ENCODE measurements at places on chromosomes 13 and 19.
A peak's percentile ranks its signal among the peaks of the same experiment; 100 is the strongest.

- no peak for DNase-seq
These were observed 69.2 kb downstream of the ZNF100 start for GRCh38 chr19:21698215-21698614.

GRCh38 chr19:3098141-3098514, 4.0 kb downstream of the GNA11 start:
- no peak for DNase-seq

- DNase-seq = no peak
These were observed 95.8 kb upstream of the MYCBP2 start for GRCh38 chr13:77422724-77423123.

- DNase-seq = no peak
These were observed 1540.5 kb downstream of the UQCRFS1 start for GRCh38 chr19:27672309-27673047.

GRCh38 chr13:51600703-51601102, 16.4 kb downstream of the WDFY2 start:
- DNase-seq = no peak

- no peak for DNase-seq
These were observed 77.2 kb downstream of the DACH1 start for GRCh38 chr13:71789693-71790329.

GRCh38 chr19:30371960-30372824, at the start of gene ZNF536:
ZNF536 (plus strand) TSS chr19:30372384; CDS start chr19:30443563, 71,179 bp downstream.
- DNase-seq = no peak

DNA sequence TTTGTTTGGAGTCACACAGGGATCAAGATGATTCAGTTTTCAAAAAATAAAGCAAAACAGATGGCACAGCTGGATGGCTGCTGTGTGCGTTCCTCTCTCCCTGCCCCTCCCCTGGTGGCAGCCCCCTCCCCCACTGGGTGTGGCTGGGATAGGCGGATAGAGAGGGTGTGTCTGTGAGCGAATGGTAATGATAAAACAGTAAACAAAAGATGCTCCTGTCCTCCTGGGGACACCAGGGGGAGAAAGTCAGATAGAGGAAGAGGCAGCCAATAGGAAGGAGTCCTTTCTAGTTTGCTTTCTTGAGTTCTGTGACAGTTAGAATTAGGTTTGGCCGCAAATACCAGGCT, 6.5 kb downstream of the TMEM255B start:
- no peak for DNase-seq

DNA sequence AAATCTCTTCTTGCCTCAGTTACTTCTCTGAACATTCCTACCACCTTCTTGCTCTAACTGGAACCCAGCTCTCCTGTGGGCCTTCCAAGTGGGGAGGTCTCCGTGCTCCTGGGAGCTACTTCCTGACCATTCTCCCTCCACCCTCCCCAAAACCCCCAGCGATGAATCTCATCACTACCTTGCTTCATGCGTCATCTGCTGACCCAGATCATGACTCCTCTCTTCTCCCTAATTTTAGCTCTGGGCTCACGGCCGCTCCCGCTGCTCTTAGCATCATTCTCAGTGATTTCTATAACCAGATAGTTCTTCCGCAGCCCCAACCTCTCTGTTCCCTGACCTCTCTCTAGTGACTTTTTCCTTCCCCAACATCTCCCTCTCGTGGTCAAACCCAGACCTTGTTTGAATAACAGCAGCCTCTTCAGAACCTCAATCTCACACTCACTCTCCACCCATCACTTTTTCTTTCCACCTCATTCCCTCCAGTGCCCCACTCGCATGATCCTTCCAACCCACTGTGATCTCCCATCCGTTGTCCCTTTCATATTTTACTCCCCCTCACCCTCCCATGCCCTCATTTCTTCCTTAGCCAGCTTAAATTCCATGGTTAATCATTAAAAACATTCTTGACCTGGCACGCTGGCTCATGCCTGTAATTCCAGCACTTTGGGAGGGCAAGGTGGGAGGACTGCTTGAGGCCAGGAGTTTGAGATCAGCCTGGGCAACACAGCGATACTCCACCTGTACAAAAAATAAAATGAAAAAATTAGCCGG, 21.8 kb downstream of the MRPS12 start:
- no peak for DNase-seq

- DNase-seq = no peak
These were observed 6.6 kb downstream of the C13orf46 start for GRCh38 chr13:113967206-113967720.

DNA sequence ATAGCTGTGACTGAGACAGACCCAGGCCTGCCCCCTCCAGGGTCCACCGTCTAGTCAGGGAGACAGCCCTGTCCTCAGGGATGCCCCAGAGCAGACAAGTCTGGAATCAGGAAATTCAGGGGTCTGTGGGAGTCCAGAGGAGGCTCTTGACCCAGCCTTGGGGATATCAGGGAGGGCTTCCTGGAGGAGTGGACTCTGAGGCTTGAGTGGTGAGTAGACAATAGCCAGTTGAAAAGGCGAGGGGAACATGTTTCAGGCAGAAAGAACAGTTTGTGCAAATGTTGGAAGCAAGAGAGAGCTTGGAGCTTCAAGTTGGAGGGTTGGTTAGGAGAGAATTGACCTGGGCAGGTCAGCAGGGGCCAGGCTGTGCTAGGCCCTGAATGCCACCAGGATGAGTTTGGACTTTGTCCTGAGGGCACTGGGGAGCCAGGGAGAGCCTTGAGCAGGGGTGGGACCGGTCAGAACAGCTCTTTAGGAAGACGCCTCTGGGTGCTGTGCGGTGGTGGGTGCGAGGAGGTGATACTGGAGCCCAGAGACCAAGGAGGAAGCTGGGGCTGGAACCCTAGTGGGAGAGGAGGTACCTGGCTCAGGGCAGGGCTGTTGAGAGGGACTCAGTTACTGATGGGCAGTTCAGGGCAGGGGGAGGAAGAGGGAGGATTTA, 2.7 kb downstream of the CCDC9 start:
- no peak for DNase-seq

DNA sequence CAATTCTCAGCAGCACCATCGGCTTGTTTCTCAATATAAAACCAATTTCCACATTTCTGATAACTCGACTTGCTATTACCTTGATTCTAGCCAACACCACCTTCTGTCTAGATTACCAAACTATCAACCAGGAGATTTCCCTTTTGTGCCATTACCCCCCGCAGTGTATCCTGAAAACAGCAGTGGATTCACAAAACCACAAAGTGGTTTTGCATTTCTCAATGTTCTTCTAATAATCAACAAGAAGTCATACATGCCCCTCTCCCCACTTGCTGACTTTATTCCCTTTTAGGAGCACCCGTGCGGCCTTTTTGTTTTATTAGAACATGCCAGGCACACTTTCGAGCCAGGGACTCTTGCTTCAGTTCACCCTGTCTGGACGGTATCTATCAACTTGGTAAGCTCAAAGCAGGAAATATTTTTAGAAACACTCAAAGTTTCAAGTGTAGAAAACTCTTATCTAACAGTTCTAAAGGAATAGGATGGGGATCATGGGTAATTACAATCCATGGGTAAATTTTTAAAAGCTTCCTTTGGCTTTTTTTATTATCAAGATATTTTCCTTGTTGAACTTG, 967.4 kb downstream of the EFNB2 start:
- DNase-seq = no peak

DNA sequence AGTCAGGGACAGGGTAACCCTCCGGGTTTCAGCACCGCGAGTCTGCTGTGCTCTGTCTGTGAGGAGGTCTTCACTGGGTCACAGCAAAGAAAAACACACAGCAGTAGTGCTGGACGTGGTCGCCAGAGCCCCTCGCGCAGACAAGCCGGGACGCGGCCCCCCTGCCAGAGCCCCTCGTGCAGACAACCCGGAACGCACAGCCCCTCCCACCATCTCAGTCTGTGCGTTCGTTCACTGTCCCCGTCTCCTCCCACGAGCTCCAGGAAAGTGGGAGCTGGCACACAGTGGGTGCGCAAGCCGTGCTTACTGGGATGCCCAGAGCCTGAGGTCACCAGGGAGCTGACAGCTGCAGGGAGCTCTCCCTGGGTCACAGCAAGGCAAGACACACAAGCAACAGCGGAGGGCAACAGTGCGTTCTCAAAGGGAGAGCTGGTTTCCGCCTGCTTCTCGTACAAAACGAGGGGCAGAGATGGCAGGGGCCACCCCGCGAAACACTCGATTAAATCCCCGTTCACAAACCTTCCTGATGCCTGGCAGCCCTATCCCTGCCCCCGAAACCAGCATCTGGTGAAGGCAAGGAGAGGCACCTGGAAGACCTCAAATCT, 3.2 kb upstream of the PLPP2 start:
- no peak for DNase-seq

DNA sequence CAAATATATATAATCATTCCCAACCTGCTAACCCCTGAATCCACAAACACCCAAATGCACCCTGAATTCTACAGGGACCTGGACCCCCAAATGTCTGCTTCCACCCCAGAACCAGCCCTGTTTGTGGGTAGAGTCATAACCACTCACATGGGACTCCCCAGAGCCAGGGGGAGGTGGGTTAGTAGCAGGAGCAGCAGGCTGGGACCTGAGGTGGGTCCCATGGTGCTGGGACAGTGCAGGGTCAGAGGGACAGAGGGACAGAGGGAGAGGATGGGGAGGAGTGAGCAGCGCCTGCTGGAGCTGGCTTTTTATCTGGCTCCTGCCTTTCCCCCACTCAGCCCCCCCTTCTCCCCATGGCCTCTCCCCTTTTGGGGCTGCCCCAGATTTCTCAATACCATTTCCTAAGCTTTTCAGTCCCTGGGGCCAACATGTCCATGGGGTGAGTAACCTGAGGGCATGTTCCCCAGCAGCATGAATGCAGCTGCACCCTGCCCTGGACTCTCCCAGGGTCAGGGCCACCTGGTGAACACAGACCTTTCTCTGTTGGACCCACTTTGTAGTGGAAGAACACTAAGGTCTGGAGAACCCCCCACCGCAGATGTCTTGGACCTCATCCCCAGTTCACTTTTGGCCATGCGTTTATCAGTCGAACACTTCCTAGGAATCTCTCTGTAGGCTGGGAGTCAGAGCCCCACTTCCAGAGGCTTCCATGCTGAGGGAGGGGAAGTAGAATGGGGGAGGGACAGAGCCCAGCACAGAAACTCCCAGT, at the start of gene C3:
Gene C3 (minus strand): TSS at position 282 of the 769 bp plus-strand sequence. CDS start 61 bp downstream, at position 221.
- no peak for DNase-seq

DNA sequence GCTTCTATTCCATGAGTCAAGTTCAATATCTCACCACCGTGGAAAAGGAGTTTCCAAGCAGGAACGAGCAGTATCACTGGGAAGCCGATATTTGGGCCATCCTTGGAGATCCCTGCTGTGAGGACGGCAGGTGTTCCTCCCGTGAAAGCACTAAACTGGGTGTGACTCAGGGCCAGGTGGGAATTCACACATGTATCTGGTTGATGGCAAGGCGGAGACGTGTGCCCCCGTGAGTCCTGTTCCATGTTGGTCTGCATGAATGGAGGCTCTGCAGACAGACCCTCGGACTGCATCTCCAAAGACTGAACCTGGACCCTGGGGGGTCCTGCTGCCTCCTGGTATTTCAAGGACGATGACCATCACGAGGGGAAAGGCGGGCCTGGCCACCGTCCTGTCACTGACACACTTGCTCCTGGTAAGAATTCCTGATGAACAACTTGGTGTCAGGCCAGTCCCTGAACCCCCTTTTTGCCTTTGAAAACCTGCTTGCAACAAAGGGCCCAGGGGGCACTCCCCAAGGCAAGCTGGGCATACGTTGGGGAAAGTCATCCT, 22.8 kb upstream of the GAS6 start:
- DNase-seq = no peak

DNA sequence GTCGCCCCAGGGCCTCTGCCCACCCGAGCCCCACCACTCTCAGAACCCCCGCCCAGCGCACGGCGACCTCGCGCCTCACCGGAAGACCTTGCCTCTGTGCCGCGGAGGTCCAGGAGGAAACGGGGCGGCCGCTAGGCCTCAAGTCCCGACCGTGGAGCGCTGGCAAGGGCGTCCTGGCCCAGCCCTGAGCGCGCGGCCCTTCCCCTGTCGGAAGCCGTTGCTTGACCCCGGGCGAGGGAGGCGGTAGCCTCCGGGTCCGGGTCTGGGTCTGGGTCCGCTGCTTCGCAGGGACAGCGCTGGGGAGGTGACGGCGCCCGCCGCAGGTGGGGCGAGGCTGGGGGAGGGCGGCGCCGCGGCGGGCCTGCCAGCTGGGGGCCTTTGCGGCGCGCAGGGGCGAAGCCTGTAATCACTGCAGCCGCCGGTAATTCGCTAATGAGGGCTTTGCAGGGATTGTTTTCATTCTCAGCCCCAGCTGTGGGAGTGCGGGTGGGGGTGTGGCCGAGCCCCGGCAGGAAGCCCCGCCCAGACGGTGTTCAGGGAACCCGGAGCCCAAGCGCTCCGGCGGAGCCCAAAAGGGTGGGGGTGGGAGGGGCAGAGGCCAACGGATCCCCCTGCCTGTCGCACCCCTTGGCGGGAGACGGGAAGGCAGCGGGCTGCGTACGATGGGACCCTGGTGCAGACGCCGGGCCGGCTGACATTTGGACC, 8.6 kb downstream of the C19orf25 start:
- peak; percentile 38 for DNase-seq

DNA sequence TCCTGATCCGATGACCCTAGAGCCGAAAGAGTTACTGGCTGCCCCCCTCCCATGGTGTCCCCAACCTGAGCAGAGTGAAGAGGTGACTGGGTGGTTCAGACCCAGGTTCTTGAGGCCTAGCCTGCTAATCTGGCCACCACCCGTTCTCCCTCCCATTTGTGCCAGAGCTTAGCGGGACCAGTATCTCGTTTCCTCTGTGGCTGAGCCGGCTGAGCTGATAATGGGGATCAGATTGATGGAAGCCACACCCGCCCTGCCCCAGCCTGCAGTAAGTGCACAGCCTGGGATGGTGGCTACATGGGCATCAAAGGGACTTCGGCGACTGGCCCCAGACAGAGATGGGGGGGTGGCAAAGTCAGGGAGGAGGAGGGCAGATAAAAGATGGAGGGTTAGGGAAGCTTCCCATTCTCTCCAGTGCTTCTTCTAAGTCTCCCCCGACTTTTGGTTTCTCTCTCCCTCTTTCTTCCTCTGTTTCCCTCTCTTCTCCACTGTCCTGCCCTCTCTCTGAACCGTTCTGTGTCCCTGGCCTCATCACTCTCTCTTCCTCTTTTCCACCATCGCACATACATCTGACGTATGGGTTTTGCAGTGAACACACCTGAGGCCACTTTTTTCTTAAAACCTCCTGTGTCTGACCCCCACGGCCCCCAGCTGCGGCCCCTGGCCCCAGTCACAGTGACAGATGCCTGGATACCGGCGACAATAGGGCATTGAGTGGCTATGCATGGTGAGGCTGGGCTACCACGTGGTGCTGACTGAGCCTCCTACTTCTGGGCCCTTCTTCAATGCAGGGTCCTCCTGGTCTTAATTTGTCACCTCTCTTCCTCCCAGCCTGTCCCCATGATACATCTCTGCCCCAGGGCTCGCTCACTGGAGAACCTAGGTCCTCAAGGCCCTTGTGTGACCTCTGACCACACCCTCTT, 2.4 kb downstream of the ELAVL3 start:
- DNase-seq = no peak

DNA sequence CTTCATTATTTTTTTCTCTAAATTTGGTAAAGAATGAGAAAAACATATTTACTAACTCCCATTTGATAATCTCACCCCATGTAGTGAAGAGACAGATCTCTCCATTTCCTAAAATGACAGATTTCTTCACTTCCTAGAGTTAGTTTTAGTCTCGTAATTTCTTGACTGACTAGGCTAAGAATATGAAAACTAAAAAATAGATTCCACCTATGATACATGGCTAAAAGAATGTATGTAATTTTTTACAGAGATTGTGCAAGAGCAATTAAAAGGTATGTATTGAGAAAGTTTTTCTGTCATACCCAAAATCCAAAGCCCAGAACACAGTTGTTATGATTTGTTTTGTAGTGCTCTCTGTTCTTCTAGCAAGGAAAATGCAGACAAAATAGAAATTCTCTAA, 9.5 kb downstream of the NALCN start:
- no peak for DNase-seq
